ENCODE measurements at places on chromosomes 12 and 14. TPM values are rescaled to one million over a fixed set of nuclear protein-coding genes. Genes with fewer than 3 reads are reported as not detected.
A peak's percentile ranks its signal among the peaks of the same experiment; 100 is the strongest.

Gene NAB2
- total RNA-seq: 9.5 TPM

DNA sequence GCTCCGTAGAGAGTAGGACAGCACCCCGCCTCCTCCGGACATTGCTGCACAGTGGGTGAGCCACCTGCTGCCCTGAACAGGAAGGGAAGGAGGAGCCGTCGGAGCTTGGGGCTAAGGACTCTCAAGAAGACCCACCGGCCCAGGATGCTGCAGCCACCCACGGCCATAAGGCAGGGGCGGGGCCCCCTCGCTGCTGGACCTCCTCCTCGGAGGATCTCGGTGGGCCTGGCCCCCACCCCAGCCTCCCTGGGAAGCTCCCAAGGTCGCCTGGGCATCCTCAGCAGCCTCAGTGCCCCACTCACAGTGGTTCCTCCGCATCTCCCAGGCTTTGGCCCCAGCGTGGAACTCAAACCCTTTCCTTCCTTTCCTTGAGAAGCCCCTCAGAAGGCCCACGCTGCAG, 68.6 kb upstream of the DIO3 start:
- DNase-seq: no peak

Gene GPR84
- 0.32 TPM for total RNA-seq

DNA sequence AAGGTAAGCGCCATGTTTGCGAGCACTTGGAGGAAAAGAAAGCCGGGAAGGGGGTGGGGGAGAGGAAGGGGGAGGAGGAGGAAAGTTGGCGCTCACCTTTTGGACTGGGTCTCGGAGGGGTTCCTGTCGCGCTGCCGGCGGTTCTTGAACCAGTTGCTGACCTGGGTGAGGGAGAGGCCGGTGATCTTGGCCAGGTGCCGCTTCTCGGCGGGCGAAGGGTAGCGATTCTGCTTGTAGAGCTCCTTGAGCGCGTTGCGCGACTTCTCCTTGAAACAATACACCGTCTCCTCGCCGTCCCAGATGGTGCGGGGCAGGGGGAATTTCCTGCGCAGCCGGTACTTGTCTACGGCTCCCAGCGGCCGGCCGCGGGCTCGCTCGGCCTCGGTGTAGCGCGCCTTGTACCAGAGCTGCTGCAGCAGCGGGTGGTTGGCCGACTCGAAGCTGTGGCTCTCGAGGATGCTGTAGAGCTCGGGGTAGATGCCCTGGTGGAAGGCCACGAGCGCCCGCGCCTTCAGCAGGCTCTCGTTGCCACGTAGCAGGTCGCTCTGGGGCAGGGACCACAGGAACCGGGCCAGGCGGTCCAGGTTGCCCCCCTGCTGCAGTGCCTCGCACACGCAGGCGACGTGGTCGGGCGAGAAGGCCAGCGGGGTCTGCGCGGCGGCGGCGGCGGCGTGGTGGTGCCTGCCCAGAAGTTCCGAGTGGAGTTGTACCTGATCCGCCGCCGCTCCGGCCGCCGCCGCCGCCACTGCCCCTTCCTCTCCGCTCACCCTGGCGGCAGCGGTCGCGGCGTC, 840 bp downstream of the SIX4 start:
- peak; percentile 32 for DNase-seq

DNA sequence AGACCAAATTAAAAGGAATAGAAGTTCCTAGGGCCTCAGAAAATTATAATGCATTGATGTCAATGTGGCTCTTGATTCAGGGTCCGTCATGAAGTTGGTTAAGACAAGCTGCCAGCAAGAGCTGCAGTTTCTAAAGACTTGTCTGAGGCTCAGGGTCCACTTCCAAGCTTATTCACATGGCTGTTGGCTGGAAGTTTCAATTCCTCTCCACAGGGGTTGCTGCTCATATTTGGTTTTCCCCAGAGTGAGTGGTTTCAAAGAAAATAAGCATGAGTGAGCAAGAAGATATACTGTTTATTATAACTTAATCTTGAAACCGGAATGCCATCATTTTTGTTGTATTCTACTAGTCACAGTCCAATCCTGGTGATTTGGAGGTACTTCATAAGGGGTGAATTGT, 1247.4 kb downstream of the LRFN5 start:
- no peak for DNase-seq

- DNase-seq: no peak
These were observed 38.3 kb upstream of the LDHB start for GRCh38 chr12:21695986-21696385.

DNA sequence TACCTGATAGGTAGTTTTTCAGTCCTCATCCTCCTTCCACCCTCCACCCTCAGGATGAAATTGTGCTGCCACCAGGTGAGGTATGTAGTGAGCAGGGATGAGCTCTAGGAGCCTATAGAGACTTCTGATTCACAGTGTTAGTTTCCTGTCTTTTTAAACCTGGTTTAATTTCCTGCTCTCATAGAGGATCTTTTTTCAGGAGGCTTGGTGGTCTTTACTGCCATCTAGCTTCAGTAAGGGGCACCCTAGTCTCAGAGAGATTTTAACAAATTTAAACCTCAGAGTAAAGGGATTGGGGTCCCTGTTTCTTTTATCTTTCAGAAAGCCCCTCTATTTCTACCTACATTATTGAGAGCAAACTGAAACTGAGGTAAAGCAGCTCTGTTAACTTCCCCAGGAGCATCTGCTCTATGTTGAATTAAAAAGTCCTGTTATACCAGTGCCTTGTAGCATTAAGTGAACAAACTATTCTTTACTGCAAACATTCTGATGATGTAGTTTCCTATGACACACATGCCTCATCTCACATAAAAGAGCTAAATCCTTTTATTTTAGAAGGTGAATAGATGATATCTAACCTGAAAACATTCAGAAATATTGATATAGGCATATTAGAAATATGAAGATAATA, 172.2 kb upstream of the DDHD1 start:
- DNase-seq: no peak

Gene AHNAK2
- total RNA-seq: 4.1 TPM

DNA sequence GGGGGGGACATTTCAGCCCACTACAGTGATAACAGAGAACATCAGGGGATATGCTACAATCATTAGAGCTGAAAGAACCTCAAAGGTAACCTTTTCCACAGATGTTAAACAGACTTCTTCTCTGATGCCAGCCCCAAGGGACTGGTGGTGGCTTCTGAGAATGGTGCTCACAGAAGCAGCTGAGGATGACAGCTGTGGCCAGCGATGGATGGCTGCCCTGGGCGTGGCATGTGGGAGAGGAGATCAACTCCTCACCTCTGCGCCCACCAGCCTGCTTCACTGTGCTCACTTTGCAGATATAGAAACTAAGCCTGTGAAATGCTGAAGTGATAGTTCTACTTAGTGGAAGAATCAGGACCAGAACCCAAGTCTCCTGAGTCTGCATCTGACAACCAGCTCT, 33.0 kb downstream of the FOXN3 start:
- DNase-seq: no peak

Gene STAC3
- 1.00 TPM for total RNA-seq

GRCh38 chr12:113263431-113263963, 42.2 kb downstream of the TPCN1 start:
- DNase-seq: no peak

GRCh38 chr14:68734231-68734732, 58.6 kb downstream of the ZFP36L1 start:
- DNase-seq: no peak

Gene AKAP6
- total RNA-seq: 181 TPM

- no peak for DNase-seq
These were observed 10.1 kb downstream of the GMFB start for GRCh38 chr14:54478636-54479215.

Gene CKAP4
- total RNA-seq: 61.0 TPM

DNA sequence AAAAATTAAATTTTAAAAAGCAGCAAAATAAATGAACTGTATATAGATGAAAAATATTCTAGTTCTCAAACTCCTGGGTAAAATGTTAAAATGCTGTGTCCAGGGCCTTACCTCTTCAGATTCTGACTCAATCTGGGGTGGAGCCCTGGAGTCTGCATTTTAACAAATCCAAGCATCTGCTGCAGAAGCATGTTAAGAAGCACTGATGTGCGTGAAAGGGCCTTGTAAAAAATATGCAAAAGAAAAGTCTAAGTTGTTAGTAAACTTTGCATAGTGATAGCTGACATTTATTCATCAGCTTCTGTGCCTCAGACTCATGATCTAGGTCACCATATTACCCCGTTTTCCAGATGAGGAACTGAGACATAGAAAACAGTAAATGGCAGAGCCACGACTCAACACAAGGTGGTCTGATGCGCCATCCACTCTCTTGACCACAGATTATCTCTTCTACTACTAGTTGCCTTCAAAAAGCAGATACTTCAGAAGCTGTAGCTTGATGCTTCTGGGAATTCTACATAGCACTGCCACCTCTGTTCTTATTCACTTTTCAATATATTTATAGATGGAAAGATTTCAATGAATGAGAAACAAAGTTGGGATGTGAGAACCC, 28.0 kb upstream of the PTCSC3 start:
- DNase-seq: no peak
